Activated naive CD8-positive, alpha-beta T cell treated with anti-CD3 and anti-CD28 coated beads, Interleukin-2, amount 10 ng/mL, durations not matched to agents 7 days and 5 days (primary cell): ENCODE measurements at places on chromosomes 7 and 10. TPM values are rescaled to one million over a fixed set of nuclear protein-coding genes. Genes with fewer than 3 reads are reported as not detected.

HGF gene
- total RNA-seq = not detected

CCL24 gene
- total RNA-seq = not detected

- peaks cover 27% of the 10 kb centered on the region for H3K4me1 ChIP-seq
- peak overlapping the region; percentile 95 for H3K27ac ChIP-seq
- H3K36me3 ChIP-seq = peaks cover 12% of the 10 kb centered on the region
- H3K4me3 ChIP-seq = peak overlapping the region; percentile 74
Measured at GRCh38 chr7:82678716-82679115, 235.1 kb upstream of the CACNA2D1 start.

CYP3A7 gene
- total RNA-seq = not detected

DNA sequence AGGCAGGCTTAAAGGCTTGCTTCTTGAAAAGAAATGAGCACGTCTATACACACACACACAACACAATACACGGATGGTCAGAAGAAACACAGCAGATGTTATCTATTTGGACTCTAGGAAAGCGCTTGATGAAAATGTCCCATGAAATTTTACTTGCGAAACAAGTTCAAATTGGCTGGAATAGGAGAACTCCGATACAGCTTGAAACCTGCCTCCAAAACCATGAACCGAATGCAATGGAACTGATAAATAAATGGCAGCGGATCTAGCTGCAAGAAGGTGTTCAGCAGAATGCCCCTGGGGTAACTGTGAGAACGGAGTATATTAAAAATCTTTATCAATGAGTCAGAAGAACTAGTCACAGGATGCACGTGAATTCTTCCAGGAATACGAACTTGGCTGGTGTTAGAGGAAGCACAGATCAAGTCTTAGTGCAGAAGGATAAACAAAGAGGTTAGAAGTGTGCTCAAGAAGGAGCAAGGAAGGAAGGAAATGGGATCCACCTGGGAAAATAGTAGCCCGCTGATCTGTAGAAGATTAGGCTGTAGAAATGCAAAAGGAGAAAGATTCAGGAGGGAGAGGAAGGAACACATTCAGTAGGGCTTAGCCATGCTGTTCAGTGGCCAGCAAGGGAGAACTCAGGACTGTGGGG is 142.0 kb upstream of the PRKCQ start:
- peaks cover 4% of the 10 kb centered on the region for H3K4me1 ChIP-seq
- no peak for DNase-seq
- peaks cover 34% of the 10 kb centered on the region for H3K27me3 ChIP-seq
- H3K27ac ChIP-seq = no peak overlapping the region

NEBL gene
- not detected for total RNA-seq

ZNF511 gene
- 47.4 TPM for total RNA-seq

GRCh38 chr10:43262397-43262901 is 4.4 kb downstream of the RASGEF1A start:
- H3K27ac ChIP-seq = no peak overlapping the region
- DNase-seq = no peak

BTBD16 gene
- not detected for total RNA-seq

ECD gene
- total RNA-seq = 31.7 TPM
